Amygdala (tissue), 56 donors: ENCODE measurements at places on chromosomes 1 and 21.

DNA sequence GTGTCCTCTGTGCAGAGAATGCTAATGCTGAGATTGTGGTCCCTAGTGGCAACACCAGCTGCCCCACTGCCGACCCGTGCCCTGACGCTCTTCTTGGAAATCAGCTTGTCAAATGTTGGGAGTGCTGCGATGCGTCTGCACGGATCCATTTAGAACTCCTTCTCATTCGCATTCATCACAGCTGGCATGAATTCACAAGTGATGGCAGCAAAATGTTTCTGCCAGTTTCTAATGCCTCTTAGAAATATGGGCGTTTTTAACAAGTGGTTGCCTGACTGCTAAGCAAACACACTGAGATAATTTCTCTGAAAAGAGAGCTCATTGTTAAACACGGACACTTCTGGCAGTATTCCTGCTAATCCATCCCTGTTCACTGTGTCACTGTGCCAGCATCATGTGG, 131.9 kb upstream of the KCNJ6 start:
- no peak for DNase-seq

DNA sequence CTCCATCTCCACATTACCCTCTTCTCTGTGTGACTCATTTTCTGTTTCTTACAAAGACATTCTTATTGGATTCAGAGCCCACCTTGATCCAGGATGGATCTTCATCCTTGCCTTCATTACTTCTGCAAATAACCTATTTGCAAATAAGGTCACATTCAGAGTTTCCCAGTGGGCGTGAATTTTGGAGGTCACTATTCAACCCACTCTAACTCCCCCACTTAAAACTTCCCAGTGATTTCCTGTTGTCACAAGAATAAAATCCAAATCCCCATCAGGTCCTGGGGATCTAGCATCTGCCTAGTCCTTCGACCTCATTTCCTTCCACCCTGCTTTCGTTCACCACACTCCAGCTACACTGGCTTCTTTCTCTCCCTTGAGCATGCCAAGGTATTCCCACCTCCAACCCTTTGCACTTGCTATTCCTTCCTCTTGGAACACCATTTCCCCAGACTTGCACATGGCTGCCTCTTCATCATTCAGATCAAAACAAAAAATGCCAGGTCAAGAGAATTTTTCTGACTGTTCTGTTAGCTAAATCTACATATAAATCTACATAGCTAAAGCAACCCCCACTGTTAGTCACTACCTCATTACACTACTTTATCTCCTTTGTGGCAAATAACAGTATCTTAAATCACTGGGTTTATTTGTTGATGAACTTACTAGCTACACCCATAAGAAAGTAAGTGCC, 187.2 kb downstream of the TOMM20 start:
- DNase-seq: no peak

GRCh38 chr1:63264161-63264560, 58.2 kb upstream of the FOXD3 start:
- no peak for DNase-seq

DNA sequence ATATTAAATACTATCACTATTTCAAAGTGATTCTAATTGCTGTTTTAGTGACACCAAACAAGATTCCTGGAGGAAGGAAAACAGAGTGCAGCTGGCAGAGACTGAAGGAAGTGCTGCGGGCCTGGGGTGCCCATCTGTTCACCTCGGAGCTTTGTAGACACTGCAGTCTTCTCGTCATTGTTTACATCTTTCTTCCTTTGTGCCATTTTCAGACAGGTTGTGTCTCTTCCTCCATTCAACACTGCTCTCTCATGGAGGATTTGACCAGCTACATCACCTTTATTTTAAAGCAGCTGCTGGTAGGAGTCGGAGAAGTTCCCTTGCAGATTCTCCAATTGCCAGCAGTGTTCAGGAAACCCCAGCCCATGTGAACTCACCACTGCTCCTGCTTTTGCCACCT, 37.3 kb downstream of the ABCA4 start:
- no peak for DNase-seq

DNA sequence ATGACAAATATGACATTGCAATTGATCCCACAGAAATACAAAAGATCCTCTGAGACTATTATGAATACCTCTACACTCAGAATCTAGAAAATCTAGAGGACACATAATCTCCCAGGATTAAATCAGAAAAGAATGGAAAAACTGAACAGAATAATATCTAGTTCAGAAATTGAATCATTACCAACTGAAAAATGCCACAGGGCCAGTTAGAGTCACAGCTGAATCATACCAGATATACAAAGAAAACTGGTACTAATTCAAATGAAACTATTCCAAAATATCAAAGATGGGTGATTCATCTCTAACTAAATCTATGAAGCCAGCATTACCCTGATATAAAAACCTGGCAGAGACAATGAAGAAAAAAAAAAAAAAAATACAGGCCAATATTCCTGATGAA, 149.3 kb downstream of the BRINP3 start:
- DNase-seq: no peak

DNA sequence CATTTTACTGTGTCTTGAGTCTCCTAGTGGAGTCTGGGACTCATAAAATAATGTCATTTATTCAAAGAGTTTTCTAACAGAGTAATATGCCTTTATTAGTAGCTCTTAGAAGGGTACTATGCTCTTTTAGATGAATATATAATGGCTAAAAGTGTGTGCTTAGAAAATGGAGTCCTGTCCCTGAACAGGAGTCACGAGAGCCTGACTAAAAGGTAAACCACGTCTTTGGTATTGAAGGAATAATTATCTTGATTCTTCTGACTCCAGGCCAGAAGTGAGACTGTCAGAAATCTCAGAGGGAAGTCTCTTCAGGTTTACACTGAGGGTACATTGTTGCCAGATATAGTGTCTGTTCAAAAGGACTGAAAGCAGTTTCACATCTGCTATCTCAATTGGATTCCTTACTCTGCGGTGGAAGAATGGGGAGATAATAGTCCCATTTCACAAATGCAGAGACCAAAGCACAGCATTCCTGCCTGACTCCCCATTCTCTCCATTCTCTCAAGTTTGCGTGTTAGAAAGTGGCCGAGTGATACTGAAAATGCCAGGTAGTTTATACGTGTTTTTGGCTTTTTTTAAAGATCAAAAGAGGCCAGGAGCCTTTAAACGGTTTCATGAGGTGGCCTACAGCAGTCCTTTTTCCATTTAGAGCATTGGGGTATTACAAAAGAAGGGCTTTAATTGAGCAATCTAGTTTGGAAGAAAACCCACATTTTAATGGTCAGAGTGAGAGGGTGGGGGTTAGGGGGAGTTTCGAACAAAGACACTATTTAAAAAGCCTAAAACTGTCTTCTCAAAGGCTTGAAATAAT, 176.6 kb downstream of the VPS13D start:
- no peak for DNase-seq

GRCh38 chr1:59833991-59834390, 19.2 kb downstream of the HOOK1 start:
- no peak for DNase-seq

GRCh38 chr1:207031632-207032264, 808 bp downstream of the C1orf116 start:
- no peak for DNase-seq

GRCh38 chr1:214178102-214178501, 102.9 kb upstream of the SMYD2 start:
- no peak for DNase-seq

DNA sequence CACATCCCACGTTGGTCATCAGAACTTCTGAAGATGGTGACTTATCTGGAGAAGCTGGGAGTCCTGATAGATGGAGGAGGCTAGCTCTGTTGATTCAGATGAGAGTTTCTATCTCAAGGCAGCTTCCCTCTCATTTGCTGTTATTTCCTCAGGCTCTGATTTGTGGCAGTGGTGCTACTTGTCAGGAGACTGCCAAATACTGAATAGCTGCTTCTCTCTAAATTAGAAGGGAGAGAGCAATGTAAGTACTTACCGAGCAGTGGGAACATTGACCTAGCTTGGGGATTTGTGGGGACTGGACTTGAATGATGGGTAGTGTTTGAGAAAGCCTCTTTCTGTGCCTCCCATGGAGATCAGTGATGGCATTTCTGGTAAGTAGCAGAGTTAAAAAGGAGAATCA, at the start of gene OR10K1:
TSS of gene OR10K1 (plus strand) at position 301 of the 400 bp plus-strand sequence. CDS start 3,728 bp downstream, outside the sequence.
- DNase-seq: no peak

GRCh38 chr1:91814448-91814847, 71.5 kb downstream of the TGFBR3 start:
- DNase-seq: no peak

- DNase-seq: no peak
These were observed 3.2 kb downstream of the RHBG start for GRCh38 chr1:156372265-156372586.
